Neural progenitor cell (in vitro differentiated cells): ENCODE measurements at places on chromosomes 4 and X. TPM values are rescaled to one million over a fixed set of nuclear protein-coding genes. Genes with fewer than 3 reads are reported as not detected.

DNA sequence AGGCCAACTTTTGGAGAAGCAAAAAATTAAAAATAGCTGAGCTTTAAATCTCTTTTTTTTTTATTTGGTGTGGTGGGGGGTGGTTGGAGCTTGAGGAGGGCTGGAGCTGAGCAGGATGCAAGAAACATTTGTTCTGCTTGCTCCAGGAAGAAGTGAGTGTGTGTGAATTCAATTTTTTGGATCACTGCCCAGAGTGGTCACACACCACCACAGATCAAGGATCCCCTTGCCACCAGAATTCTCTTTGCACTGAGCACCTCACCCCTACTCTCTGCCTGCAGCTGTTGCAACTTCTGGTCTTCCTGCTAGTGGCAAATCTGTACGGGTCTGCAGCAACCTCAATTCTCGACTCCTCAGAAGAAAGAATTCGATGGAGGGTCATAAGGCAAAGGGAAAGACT, 19.9 kb upstream of the PLP1 start:
- no peak for DNase-seq
- no peaks in the 10 kb centered on the region for H3K27me3 ChIP-seq
- no peaks in the 10 kb centered on the region for H3K36me3 ChIP-seq
- no peak overlapping the region for H3K4me3 ChIP-seq

MAML3 gene
- total RNA-seq, result 13.5 and 14.4 TPM in 2 replicates

DNA sequence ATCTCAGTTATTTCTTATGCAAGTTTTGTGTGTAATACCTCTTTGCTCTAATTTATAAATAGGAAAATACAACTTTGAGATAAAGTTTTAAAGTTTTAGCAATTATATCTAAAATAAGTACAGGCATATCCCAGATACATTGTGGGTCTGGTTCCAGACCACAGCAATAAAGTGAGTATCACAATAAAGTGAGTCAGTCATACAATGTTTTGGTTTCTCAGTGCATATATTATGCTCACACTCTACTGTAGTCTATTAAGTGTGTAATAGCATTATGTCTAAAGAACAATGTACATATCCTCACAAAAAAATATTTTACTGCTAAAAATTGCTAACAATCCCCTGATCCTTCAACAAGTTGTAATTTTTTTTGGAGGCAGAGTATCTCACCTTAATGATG, 49.2 kb downstream of the ANAPC10 start:
- peaks cover 10% of the 10 kb centered on the region for H3K4me1 ChIP-seq
- H3K4me3 ChIP-seq, result no peak overlapping the region
- no peaks in the 10 kb centered on the region for H3K36me3 ChIP-seq
- no peak overlapping the region for H3K27ac ChIP-seq
- no peaks in the 10 kb centered on the region for H3K27me3 ChIP-seq

DNA sequence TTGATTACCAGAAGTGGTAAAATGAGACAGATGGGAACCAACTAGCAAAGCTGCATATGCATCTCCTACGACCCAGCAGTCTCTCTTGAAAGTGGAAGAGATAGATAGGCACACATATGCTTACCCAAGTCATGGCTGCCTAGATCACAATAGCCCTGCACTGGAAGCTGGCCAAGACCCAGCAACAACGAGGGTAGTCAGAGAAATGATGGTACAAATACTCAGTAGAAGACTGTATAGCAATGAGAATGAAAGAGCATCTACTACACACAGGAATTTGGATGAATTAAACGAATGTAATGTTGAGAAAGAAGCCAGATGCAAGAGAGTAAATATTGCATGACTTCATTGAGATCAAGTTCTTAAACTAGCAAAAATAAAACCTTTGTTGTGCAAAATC, 100.3 kb upstream of the FAT1 start:
- H3K4me3 ChIP-seq, result no peak overlapping the region
- H3K27me3 ChIP-seq, result no peaks in the 10 kb centered on the region
- H3K36me3 ChIP-seq, result no peaks in the 10 kb centered on the region
- no peak overlapping the region for H3K27ac ChIP-seq
- no peak for DNase-seq

GRCh38 chrX:53263597-53264094, 17.7 kb downstream of the IQSEC2 start:
- no peaks in the 10 kb centered on the region for H3K4me1 ChIP-seq
- H3K4me3 ChIP-seq, result no peak overlapping the region
- no peak overlapping the region for H3K27ac ChIP-seq
- no peak for DNase-seq
- H3K36me3 ChIP-seq, result no peaks in the 10 kb centered on the region

GRCh38 chr4:53306729-53307128, 59.1 kb downstream of the SCFD2 start:
- no peaks in the 10 kb centered on the region for H3K27me3 ChIP-seq
- no peak for DNase-seq
- H3K4me1 ChIP-seq, result no peaks in the 10 kb centered on the region
- H3K36me3 ChIP-seq, result no peaks in the 10 kb centered on the region
- no peak overlapping the region for H3K27ac ChIP-seq
- no peak overlapping the region for H3K4me3 ChIP-seq

WDR17 gene
- 4.7 and 9.1 TPM in 2 replicates for total RNA-seq

- no peak overlapping the region for H3K27ac ChIP-seq
- DNase-seq, result no peak
- H3K4me1 ChIP-seq, result peaks cover 6% of the 10 kb centered on the region
- H3K4me3 ChIP-seq, result no peak overlapping the region
- H3K36me3 ChIP-seq, result no peaks in the 10 kb centered on the region
- H3K27me3 ChIP-seq, result no peaks in the 10 kb centered on the region
Observed at GRCh38 chr4:52249581-52249980, 198.5 kb downstream of the SPATA18 start.

ADAMTS3 gene
- 2.0 and 2.1 TPM in 2 replicates for total RNA-seq

GRCh38 chrX:134803551-134804183, 145.4 kb upstream of the PLAC1 start:
- H3K27me3 ChIP-seq, result no peaks in the 10 kb centered on the region
- H3K27ac ChIP-seq, result no peak overlapping the region
- no peaks in the 10 kb centered on the region for H3K36me3 ChIP-seq
- no peak overlapping the region for H3K4me3 ChIP-seq
- no peak for DNase-seq

DNA sequence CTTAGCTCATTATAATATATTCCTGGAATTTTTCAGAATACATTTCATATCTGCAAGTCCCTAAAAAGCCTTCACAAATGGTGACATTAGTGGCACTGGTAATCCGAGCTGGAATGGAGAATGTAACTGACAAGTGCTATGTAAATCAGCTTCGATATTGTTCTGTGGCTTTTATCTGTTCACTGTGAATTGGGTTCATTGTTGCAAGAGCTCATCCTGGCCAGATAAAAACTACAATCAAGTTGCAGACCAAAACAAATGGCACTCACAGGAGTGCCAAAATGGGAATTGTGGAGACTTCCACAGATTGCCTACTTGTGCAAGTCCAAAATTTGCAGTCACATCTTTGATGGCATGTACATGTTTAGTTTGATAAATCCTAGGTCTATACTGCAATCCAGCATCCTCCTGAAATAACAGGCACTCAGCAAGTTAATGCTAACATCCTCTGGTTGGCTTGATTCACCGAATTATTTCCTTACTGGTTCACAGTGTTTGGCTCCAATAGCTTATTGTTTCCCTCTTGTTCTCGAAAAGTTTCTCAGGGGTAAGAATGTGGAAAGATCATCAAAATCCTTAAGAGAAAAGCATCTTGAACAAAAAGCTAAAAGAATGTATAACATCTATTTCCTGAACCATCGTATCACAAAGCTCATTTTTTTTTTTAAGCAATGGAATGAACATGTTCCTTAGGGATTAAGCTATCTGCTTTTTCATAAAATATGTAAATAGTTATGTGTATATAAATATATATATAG, 904.9 kb downstream of the CENPC start:
- DNase-seq, result peak; percentile 60
- H3K27me3 ChIP-seq, result no peaks in the 10 kb centered on the region
- H3K36me3 ChIP-seq, result no peaks in the 10 kb centered on the region
- H3K4me1 ChIP-seq, result peaks cover 45% of the 10 kb centered on the region
- peak overlapping the region; percentile 18 for H3K4me3 ChIP-seq

PRRG1 gene
- total RNA-seq, result 6.9 and 8.7 TPM in 2 replicates

GRCh38 chr4:45172636-45173035, 446.3 kb upstream of the GNPDA2 start:
- H3K27me3 ChIP-seq, result no peaks in the 10 kb centered on the region
- no peaks in the 10 kb centered on the region for H3K4me1 ChIP-seq
- peak; percentile 33 for DNase-seq
- H3K36me3 ChIP-seq, result no peaks in the 10 kb centered on the region
- no peak overlapping the region for H3K27ac ChIP-seq

KLHL13 gene
- 22.1 and 22.6 TPM in 2 replicates for total RNA-seq

HTRA3 gene
- total RNA-seq, result 1.6 and 2.3 TPM in 2 replicates

CTAG1B gene
- not detected in 2 replicates for total RNA-seq

FAM193A gene
- total RNA-seq, result 22.5 and 29.1 TPM in 2 replicates

GRIA2 gene
- total RNA-seq, result 0.07 TPM in 1 of 2 replicates, not detected in the other

ZAR1 gene
- not detected in 2 replicates for total RNA-seq

DNA sequence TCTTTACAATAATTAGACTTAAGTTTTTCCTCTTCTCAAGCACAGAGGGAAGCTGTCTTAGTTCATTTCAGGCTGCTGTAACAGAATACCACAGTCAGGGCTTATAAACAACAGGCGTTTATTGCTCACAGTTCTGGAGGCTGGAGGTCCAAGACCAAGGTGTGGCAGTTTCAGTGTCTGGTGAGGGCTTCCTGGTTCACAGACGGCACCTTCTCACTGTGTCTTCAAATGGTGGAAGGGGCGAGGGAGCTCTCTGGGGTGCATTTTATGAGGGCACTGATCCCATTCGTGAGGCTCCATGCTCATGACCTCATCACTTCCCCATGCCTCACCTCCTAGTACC, 115.7 kb upstream of the MXRA5 start:
- no peak overlapping the region for H3K4me3 ChIP-seq
- DNase-seq, result no peak
- no peaks in the 10 kb centered on the region for H3K4me1 ChIP-seq
- no peaks in the 10 kb centered on the region for H3K36me3 ChIP-seq

ZFP92 gene
- 0.22 TPM in 1 of 2 replicates, not detected in the other for total RNA-seq

DNA sequence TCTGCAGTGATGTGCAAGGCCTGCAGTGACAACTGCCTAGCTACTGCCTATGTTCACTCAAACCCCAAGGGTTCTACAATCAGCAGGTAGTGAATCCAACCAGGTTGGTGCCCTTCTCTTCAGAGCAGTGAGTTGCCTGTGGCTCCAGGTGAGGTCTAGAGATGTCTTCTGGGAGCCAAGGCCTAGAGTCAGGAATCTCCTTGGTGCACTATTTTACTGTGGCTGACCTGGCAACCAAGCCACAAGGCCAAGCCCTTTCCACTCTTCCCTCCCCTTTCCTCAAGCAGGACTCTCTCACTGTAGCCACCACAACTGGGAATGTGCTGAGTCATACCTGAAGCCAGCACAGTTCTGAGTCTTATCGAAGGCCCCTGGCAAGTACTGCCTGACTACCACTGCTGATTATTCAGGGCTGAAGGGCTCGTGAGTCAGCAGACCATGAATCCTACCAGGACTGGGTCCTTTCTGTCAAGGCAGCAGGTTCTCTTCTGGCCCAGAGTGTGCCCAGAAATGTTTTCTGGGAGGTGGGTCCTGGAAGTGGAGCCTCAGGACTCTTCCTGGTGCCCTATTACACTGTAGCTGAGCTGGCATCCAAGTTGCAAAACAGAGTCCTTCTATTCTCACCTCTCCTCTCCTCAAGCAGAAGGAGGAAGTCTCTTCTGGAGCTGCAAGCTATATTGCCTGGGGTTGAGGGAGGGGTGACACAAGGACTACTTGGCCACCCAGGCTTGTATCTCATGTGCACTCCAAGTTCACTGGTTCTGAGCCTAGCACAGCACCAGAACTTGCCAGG, 111.6 kb downstream of the BTC start:
- DNase-seq, result no peak
- no peaks in the 10 kb centered on the region for H3K4me1 ChIP-seq
- no peaks in the 10 kb centered on the region for H3K27me3 ChIP-seq
- H3K36me3 ChIP-seq, result no peaks in the 10 kb centered on the region
- H3K27ac ChIP-seq, result no peak overlapping the region

IL15 gene
- total RNA-seq, result not detected in 2 replicates

GRCh38 chr4:110769578-110769977, 146.7 kb upstream of the PITX2 start:
- H3K36me3 ChIP-seq, result no peaks in the 10 kb centered on the region
- no peaks in the 10 kb centered on the region for H3K4me1 ChIP-seq
- no peak overlapping the region for H3K4me3 ChIP-seq
- no peaks in the 10 kb centered on the region for H3K27me3 ChIP-seq
- no peak for DNase-seq

HS6ST2 gene
- total RNA-seq, result 36.8 and 43.2 TPM in 2 replicates

PCGF3 gene
- 44.7 and 59.1 TPM in 2 replicates for total RNA-seq

- no peak overlapping the region for H3K27ac ChIP-seq
- H3K4me1 ChIP-seq, result no peaks in the 10 kb centered on the region
- DNase-seq, result no peak
- H3K4me3 ChIP-seq, result no peak overlapping the region
- H3K36me3 ChIP-seq, result no peaks in the 10 kb centered on the region
Observed at GRCh38 chr4:144681806-144682205, 35.9 kb downstream of the HHIP start.

SFRP2 gene
- 86.1 and 123 TPM in 2 replicates for total RNA-seq

DNA sequence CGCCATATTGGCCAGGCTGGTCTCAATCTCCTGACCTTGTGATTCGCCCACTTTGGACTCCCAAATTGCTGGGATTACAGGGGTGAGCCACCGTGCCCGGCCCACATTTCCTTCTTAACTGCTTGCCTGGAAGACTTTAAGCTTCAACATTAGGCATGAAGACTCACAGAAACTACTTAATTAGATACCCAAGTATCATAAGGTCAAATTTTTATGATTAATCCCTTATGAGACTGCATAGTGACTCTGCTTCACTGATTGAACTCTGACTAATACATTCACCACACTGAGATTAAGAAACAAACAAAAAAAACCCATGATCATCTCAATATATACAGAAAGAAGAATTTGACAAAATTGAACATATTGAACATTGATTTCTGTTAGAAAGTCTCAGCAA, 87.4 kb upstream of the KCTD8 start:
- H3K4me3 ChIP-seq, result no peak overlapping the region
- no peak for DNase-seq
- no peaks in the 10 kb centered on the region for H3K4me1 ChIP-seq
- H3K36me3 ChIP-seq, result no peaks in the 10 kb centered on the region
- no peak overlapping the region for H3K27ac ChIP-seq
- no peaks in the 10 kb centered on the region for H3K27me3 ChIP-seq

DNA sequence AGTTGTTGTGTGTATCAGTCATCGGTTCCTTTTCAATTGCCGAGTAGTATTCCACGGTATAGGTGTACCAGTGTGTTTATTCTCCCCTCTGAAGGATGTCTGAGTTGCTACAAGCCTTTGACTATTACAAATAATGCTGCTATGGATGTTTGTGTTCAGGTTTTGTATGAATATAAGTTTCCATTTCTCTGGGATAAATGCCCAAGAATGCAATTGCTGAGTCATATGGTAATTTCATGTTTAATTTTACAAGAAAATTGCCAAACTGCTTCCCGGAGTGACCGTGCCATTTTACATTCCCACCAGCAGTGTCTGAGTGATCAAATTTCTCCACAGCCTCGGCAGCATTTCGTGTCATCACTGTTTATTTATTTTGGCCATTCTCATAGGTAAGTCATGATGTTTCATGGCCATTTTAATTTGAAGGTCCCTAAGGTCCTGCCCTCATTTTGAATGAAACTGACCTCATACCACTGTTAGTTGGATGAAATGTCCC, 73.9 kb downstream of the IRF2 start:
- H3K4me1 ChIP-seq, result peaks cover 27% of the 10 kb centered on the region
- no peak overlapping the region for H3K27ac ChIP-seq
- H3K4me3 ChIP-seq, result no peak overlapping the region

GRCh38 chrX:27995611-27996010, 14.4 kb upstream of the DCAF8L1 start:
- no peaks in the 10 kb centered on the region for H3K36me3 ChIP-seq
- DNase-seq, result no peak
- no peak overlapping the region for H3K27ac ChIP-seq
- no peak overlapping the region for H3K4me3 ChIP-seq
- H3K27me3 ChIP-seq, result no peaks in the 10 kb centered on the region
